ENCODE measurements at places on chromosomes 1 and 21.

DNA sequence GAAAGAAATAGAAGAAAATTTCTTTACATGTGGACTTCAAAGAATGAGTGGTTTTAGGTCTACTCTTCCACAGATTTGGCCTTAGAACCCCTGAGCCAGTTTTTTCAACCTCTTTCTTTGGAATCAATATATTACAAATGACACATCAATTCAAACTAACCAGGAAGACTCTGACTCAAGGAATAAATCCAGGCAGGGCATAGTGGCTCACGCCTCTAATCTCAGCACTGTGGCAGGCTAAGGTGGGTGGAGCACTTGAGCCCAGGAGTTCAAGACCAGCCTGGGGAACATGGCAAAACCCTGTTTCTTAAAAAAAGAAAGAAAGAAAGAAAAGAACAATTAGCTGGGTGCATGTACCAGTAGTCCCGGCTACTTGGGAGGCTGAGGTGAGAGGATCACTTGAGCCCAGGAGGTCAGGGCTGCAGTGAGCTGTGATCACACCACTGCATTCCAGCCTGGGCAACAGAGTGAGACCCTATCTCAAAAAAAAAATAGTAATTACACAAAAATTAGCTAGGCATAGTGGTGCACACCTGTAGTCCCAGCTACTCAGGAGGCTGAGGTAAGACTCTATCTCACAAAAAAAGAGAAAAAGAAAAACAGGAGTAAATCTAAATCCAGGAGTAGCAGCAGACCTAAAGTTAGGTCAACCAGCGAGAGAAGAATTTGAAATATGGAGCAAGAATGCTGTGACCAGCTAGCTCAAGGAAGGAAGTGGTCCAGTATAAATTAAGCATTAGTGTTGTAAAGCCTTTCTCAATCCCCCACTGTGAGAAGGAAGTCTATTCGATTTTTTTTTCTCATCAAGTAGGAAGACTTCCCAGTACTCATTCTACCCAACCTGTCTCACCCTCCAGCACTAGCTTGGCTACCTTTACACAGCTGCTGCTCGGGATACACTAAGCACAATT is 1.9 kb downstream of the SORT1 start:
- DNase-seq: no peak

- DNase-seq: no peak
Measured at GRCh38 chr1:102891868-102892625, 216.3 kb downstream of the COL11A1 start.

DNA sequence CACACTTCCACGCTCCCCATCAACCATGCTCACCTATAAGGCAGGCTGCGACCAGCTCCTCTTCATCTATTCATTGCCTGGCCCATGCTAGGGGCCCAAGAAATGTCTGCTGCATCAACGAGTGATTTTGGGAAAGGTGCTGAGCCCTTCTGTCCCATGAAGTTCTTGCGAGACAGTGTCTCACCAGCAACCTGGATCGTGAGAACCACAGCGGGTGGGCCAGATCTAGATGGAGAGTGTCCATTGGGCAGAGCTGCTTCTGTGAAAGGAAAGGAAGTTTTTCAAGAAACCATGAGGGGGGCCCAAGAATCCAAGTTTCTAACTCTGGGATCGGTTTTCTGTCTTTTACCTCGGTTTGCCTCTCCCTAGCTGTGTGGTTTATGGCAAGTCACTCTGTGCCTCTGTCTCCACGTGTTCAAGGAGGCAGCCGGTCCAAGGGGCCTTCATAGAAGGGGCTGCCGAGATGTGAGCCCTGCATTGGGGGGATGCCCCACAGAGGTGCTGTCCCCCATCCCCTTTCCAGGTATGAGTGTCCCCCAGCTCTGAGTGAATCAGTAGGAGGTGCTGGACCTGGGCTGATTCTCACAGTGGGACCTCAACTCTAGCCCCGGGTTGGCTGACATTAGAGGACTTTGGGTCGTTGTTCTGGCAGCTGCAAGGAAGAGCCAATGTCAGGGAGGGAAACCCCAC is 8.3 kb upstream of the PADI1 start:
- no peak for DNase-seq

- DNase-seq: peak; percentile 92
Measured at GRCh38 chr1:8040586-8040985, 14.5 kb upstream of the ERRFI1 start.

GRCh38 chr1:226772446-226773139 is 33.5 kb upstream of the ITPKB start:
- DNase-seq: no peak

DNA sequence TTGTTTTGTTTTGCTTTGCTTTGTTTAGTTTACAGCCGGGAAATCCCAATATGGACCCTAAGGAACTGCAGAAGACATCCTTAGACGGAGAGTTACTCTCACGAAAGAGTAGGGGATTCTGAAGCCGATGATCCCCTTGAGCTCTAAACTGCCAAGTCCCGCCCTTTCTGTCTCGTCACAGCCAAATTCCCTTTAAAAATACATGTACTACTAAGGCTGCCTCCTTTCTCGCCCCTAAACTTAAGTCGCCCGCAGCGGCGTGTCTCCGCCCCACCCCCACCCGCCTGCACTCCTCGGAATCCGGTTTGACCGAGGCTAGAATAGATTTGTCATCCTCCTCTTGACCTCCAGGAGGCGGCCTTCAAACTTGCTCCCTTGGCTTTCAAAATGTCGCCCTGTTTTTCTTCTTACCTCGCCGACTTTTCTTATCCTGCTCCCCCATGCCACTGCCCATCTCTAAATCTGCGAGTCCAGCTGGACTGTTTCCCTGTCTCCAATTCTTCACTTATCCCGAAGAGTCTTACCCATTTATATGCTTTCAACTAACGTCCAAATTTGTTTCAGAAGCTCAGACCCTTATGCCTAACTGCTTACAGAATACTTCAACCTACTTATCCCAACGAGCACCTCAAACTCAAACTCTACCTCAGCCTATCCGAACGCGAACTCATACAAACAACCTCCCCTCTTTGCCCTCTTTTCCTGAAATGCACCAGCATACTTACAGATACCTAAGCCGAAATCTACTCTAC is 10.9 kb upstream of the BOLA1 start:
- DNase-seq: peak; percentile 84

DNA sequence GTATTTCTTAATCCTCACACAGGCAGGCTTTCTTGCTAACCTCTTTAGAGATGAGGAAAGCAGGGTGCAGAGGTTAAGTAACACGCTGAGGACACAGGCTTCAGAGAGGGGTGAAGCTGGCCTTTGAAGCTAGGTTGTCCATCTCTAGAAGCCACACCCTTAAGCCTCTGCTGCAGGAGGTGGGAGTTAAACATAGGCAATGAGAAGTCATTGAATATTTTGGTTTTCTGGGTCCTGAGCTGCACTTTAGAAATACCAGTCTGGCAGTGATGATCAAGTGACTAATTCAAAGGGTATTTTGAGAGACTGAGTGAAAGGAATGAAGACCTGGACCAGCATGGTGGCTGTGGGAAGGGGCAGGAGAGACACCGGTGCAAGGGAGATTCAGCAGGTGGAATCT is 9.9 kb downstream of the KCNJ15 start:
- no peak for DNase-seq

DNA sequence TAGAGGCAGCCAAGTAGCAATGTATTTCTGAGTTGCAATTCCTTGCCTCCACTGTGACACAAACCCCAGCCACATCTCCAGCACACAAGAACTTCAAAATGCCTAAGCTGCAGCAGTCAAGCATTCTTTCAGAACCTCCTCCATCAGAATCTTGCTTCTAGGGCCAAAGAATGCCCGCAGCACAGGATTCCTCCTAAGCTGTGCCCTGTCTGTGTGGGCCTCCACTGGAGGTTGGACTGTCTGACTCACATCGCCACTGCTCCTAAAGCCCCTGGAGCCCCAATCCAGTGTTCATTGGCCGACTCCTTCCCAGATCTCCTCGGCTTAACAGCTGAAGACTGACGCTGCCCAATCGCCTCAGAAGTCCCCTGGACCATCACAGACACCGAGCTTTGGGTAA is 43.2 kb upstream of the SERTAD4 start:
- no peak for DNase-seq

- DNase-seq: no peak
Measured at GRCh38 chr1:60423146-60423780, 349.7 kb upstream of the C1orf87 start.

DNA sequence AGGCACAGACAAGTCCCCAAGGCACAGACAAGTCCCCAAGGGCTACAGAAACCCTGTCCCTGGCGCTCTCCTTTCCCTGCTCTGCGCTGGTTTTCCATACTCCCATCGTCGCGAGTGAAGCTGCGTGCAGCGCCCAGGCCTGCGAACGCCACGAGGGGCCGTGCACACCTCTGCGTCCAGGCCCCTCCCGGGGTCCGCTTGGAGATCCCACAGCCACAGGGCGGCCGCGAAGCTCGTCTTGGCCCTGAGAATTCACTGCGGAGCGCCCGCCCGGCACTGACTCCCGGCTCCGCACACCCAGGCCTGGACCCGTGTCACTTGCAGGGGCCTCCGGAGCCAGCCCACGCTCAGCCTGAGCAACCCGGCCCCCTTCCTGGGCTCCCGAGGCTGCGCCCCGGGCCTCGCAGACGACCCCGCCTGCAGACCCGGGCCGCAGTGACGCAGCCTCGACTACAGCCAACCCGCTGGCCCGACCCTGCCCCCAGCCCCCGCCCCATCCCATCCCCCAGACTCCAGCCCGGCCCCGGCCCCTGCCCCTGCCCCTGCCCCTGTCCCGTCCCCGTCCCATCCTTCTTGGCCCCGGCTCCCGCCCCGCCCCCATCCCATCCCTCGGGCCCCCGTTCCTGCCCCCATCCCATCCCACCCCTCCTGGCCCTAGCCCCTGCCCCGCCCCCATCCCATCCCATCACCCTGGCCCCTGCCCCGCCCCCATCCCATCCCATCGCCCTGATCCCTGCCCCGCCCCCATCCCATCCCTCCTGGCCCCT is 841 bp downstream of the POFUT2 start:
- DNase-seq: no peak

GRCh38 chr21:41186755-41187536 is 19.0 kb downstream of the BACE2 start:
- peak; percentile 53 for DNase-seq

GRCh38 chr21:41560661-41561158 is 52.8 kb upstream of the TMPRSS2 start:
- no peak for DNase-seq

DNA sequence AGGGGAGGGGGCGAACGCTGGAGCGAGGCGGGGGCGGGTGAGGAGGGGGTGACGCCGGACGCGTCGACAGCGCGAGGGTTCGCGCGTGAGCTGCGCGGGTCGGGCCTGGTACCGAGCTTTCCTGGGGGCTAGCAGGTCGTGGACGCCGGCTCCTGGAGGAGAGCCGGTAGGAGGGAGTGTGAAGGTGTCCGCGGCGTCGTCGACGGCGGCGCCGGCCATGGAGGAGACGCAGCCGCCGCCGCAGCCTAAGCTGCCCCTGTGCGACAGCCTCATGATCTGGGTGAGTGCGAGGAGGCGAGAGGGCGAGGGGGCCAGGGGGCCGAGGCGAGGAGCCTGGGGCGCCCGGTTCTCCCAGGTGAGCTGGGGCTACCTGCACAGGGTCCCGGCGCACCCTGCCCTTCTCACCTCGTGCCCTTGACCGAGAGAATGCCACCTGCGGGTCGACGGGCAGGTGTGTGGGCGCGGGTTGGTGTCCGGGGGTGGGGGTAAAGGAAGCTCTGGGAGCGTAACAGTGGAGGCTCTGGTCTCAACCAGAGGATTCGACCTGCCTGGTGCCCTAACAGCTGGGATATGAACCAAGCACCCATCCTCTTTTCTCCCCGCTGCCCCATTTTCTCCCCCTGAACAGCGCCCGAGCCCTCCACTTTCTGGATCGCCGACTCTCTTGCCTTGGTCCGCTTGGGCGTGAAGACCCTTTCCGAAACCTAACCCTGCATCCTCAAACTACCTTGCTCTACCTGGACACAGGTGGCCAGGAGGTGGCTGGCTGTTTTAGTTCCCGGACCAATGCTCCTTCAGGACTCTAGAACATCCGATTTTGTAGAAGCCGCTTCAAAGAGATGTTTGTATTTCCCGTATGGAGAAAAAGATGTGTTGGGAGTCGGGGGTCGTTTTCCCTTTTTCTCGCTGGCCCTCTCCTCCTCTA is at the start of gene HOOK1:
HOOK1 (plus strand) TSS at position 49 of the 925 bp plus-strand sequence; CDS start at position 218, 169 bp downstream.
- DNase-seq: peak; percentile 39

GRCh38 chr1:22861764-22862440 is 110.8 kb downstream of the LACTBL1 start:
- no peak for DNase-seq

GRCh38 chr21:41877901-41878830 is 978 bp downstream of the PRDM15 start:
- DNase-seq: no peak

GRCh38 chr1:189819751-189820150 is 657.9 kb downstream of the BRINP3 start:
- no peak for DNase-seq

DNA sequence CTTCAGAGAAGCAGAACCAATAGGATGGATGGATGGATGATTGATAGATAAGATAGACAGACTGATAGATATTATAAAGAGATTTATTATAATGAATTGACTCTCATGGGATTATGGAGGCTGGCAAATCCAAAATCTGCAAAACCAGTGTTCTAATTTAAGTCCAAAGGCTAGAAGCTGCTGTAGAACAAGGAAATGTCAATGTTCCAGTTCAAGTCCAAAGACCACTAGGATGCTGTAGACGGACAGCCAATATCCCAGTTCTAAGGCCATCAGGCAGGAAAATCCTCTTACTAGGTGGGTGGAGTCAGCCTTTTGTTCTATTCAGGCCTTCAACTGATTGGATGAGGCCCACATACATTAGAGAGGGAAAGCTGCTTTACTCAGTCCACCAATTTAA is 4.1 kb upstream of the SLC44A3 start:
- no peak for DNase-seq

- DNase-seq: no peak
Measured at GRCh38 chr1:30786264-30786991, 28.9 kb upstream of the LAPTM5 start.

DNA sequence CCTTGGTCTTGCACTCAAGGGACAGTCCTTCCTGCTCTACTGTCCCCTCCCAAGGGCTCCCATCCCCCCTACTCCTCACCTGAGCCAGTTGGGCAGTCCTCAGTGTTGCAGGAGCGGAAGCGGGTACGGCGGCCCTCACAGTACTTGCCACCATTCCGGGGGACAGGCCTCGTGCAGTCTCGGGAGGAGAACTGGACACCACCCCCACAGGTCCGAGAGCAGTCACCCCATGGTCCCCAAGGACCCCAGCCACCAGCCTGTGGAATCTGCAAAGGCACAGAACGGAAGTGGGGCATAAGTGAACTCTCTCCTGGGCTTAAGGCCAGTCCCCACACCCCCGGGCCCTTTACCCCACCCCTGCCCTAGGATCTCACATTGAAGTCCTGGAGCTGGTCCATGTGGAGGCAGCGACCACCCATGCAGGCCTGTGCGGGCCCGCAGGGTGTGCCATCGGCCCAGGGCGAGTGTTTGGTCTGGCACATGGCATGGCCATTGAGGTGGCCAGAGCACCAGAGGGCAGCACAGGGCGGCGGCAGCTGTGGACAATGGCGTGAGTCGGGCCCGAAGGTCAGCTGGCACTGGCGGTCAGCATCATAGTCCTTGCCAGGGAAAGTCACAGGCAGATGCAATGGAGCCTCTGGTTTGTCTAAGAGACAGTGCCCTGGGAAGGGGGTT is 5.2 kb downstream of the ADAMTS4 start:
- DNase-seq: no peak

All from NCI-H510A (cell line).